ENCODE measurements at places on chromosomes 7 and 10.

GRCh38 chr7:68857571-68857970, 740.7 kb upstream of the AUTS2 start:
- DNase-seq, result no peak

- no peak for DNase-seq
Measured at GRCh38 chr10:113382691-113383090, 170.2 kb upstream of the HABP2 start.

DNA sequence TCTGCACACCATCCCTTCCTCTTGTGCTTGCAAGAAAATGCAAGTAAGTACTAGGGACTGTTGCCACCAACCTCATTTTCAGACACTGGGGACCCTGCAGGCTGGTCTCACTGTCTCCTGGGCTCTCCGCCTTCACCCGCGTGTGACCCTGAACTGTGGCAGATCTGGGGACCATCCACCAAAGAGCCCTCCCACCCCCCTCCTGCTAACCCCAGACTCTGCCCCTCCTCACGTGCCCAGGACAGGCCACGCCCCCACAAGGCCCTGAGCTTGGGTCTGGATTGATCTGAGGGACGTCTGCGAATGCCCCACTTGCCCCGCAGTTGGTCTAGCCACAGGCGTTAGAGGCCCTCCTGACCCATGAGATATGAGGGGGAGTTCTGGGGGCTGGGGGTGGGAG, 8.1 kb downstream of the CNPY1 start:
- no peak for DNase-seq

- DNase-seq, result no peak
Measured at GRCh38 chr7:68376131-68376661, 1222.1 kb upstream of the AUTS2 start.

DNA sequence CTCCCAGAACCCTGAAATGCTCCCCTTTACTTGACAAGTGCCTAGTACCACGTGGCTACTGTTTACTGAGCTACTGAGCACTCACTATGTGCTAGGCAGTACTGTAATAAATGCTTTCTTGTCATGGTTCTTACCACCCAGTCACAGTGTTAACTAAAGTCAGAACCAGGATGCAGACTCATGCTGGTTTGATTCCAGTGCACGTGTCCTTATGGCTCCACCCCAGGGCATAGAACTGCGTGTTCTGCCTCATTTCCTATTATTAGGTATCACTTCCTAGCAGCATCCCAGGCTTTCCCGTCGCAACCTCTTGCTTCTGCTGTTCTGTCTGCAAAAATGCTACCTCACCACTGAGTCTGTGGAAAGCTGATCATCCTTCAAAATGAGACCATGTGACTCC, 71.7 kb upstream of the DOCK1 start:
- no peak for DNase-seq

DNA sequence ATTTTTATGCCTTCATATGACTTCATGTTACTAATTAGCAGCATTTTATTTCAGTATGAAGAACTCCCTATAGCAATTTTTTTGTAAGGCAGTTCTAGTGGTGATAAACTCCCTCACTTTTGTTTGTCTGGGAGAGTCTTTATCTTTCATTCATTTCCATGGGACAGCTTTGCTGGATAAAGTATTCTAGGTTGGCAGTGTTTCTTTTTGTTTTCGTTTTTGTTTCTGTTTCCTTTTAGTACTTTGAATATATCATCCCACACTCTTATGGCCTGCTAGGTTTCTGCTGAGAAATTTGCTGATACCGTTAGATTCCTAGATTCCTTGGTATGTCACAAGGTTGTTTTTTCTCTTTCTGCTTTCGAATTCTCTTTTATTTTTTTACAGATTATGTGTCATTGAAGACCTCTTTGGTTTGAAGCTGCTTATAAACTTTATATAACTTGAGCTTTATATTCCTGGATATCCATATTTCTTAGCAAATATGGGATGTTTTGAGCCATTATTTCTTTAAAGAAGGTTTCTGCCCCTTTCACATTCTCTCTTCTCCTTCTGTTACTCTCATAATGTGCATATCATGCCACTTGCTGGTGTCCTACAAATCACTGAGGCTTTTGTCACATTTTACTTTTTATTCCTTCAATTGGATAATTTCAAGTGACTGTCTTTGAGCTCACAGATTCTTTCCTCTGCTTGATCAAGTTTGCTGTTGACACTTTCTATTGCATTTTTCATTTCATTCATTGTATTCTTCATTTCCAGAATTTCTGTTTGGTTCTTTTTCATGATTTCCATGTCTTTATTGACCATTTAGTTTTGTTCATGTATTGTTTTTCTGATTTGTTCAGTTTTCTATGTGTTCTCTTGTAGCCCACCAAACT, 28.9 kb upstream of the AHR start:
- DNase-seq, result no peak

DNA sequence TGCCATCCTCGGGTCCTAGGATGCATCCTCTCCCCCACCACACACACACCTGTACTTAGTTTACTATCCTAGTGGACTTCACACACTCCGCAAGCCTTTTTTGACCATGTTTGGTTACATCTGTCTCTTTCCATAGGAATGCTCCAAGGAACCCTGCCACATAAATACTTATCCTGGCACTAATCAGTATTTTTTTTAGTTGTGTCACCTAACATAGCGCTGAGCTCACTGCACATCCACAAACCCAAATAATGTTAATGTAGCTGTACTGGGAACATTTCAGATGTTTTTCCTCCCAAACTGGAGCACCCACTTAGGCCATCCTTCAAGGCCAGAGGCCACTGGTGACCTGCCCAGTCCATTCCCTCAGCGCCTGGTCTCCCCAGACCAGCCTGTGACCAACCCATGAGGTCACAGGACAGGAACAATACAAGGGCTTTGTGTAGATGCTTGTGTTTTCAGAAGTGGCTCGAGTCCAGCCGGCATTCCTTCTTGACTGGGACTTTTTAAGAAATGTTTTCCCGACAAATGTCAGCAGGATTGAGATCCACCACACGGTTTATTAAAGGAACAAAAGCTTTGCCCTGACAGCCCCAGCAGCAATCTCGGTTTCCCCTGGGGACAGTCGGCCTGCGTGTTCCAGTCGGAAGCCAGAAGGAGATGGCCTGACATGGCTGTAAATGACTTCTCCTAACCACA, 181.4 kb downstream of the JCAD start:
- no peak for DNase-seq

DNA sequence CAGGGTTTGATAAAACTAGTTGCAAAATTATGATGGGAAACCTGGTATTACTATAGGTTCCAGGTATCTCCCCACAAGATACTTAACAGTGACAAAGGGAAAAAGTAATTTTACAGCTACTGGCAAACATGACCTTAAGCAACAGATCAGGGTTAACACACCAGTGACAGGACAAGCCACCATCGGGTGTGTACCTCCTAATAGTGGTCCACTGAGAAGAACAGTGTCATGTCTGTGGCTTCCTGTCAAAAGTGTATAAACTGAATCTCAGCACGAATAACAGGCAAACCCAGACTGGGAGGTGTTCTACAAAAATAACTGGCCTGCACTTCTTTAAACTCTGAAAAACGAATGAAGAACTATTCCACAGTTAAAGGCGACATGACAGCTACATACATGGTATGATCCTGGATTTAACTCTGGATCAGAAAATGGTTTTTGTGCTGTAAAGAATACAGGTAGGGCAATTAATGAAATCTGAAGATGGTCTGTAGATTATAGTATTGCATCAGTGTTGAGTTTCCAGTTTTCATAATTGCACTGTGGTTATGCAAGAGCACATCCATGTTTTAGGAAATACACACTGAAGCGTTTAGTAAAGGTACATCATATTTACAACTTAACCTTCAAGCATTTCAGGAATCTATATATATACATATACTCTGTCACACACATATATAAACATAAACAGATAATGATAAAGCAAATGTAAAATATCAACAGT, 32.0 kb upstream of the ARMS2 start:
- DNase-seq, result no peak

GRCh38 chr7:64509583-64509982, 53.3 kb downstream of the ZNF680 start:
- DNase-seq, result no peak

DNA sequence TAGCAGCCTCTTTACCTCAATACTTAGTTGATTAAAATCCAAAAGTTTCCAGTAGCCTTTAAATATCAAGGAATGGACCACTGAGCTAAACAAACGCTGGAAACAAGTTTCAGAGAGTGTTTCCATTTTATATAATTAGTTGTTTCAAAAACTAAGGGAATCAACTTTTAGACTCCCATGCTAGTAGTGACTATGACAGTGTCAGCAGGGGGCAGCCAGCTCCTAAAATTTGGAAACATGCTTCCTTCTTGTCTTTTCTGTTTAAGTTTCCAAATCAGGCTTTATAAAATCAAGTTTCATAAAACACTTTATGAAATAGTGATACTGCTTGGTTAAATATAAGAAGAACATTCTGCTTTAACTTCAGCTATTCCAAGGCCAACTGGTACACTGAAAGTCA, 138.2 kb upstream of the TMEM229A start:
- peak; percentile 42 for DNase-seq

DNA sequence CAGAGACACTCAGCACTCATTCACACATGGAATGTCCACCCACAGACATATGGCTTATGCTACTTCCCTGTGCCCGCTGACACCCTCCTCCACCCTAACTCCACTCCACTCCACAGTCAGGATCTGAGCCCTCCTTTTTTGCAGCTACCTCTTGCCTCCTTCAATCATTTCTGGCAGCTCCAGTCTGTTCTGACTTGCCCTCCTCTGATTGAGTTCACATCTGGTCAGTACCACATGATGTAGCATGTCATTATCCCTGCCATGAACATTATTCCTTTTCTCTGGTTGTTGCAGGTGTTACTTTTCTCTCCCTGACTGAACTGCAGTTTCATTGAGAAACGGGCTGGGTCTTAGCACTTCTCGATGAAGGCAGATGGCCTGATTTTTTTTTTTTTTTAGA, 130.1 kb upstream of the EGR2 start:
- no peak for DNase-seq

GRCh38 chr10:102758240-102758932, 14.6 kb downstream of the WBP1L start:
- DNase-seq, result no peak

DNA sequence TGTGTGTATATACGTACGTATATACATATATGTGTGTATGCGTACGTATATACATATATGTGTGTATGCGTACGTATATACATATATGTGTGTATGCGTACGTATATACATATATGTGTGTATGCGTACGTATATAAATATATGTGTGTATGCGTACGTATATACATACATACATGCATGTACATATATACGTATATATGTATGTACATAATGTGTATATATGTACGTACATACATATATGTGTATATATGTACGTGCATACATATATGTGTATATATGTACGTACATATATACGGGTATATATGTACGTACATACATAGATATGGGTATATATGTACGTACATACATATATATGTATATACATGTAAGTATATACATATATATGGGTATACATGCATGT, 332.1 kb downstream of the CRPPA start:
- DNase-seq, result no peak

DNA sequence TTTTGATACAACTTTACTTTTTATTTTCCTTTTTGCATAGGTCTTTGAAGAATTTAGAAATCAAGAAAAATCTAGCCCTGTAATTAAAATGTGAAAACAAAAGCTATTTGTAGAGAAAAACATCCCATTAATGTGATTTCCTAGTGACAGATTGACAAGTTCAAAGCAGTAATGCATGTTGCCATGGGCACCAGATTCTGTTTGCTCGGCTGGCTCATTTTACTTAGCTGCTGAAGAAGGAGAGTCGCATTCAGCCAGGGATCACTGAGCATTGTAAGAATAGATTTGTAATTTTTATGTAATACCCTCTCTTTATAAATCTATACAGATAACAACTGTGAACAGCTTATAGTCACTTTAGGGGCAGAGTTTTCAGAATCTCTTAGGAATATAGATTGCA, 28.5 kb downstream of the DNAJB9 start:
- no peak for DNase-seq

Measured in COLO829 (cell line).